ENCODE measurements at places on chromosomes 11 and 22.

- no peaks in the 10 kb centered on the region for H3K27me3 ChIP-seq
- no peak for DNase-seq
- H3K4me3 ChIP-seq: no peak overlapping the region
- no peaks in the 10 kb centered on the region for H3K36me3 ChIP-seq
Measured at GRCh38 chr22:36942556-36942955, 29.1 kb downstream of the CSF2RB start.

DNA sequence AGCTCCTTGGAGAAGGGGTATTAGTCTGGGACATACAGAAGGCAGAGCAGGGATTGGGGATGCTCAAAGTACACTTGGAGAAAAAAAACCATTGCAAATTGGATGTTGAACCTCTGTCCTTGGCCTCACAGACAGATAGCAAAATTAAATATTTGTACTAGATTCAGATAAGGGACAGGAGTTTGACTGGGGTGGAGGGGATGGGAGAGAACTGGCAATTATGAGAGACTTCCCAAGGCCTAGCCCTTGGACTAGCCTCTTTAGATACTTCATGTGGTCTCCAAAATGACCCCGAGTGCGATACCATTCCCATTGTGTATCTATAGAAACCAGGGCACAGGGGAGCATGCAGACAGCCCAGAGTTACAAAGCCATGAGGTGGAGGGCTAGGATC lies 15.5 kb downstream of the DGAT2 start:
- H3K4me3 ChIP-seq: no peak overlapping the region
- no peaks in the 10 kb centered on the region for H3K4me1 ChIP-seq
- DNase-seq: no peak
- H3K27ac ChIP-seq: no peak overlapping the region
- no peaks in the 10 kb centered on the region for H3K36me3 ChIP-seq
- H3K27me3 ChIP-seq: no peaks in the 10 kb centered on the region

GRCh38 chr11:133810766-133811165 lies 34.5 kb downstream of the SPATA19 start:
- no peak overlapping the region for H3K27ac ChIP-seq
- H3K4me3 ChIP-seq: no peak overlapping the region
- H3K27me3 ChIP-seq: peaks cover 31% of the 10 kb centered on the region

DNA sequence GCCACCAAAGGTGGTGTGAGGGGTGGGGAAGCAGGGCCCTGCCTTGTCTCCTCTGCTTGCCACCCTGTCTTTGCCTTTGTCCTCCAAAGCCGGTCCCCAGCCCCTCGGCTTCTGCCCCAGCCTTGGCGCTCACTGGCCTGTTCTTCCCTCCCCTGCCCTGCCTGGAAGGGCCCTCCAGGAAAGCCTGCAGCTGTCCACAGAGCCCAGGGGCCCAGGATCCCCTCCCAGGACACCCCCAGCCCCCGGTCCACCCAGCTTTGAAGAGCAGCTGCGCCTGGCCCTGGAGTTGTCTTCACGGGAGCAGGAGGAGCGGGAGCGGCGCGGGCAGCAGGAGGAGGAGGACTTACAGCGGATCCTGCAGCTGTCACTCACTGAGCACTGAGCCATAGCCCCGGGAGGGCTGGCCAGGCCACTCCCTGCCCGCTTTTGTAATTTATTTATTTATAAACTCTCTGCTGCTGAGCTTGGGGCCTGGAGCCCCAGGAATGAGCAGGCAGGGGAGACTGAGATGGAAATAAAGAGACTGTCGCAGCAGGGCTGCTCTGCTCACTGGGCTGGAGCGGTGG lies 1.3 kb upstream of the SSH3 start:
- peak; percentile 66 for DNase-seq
- H3K27me3 ChIP-seq: no peaks in the 10 kb centered on the region
- peak overlapping the region; percentile 71 for H3K27ac ChIP-seq
- H3K4me3 ChIP-seq: peak overlapping the region; percentile 98

DNA sequence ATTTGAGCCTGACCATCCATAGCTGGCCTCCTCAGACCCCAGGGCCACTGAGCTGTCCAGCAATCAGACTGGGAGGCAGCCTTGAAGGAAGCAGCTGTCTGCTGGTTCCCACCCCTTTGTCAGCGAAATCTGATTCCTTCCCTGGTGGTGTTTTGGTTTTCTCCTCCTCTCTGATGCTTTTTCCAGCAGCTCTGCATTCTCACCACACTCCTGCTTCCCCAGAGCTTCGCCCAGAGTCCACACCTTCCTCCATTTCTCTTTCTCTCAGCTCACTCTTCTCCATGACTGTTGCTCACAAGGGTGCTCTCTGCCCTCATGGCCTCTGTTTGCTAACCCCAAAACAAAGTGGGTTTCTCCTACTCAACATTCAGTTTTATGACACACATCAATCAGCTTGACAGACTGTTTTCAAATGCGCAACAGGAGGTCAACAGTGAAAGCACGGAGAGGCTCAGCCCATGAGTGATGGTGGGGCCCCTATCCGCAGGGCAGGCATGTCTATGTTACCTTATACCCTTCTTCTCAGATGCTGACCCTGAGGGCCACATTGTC lies 130.6 kb upstream of the MTNR1B start:
- no peaks in the 10 kb centered on the region for H3K4me1 ChIP-seq
- DNase-seq: no peak
- no peak overlapping the region for H3K27ac ChIP-seq
- H3K27me3 ChIP-seq: no peaks in the 10 kb centered on the region
- no peak overlapping the region for H3K4me3 ChIP-seq
- H3K36me3 ChIP-seq: no peaks in the 10 kb centered on the region

- peaks cover 5% of the 10 kb centered on the region for H3K4me1 ChIP-seq
- DNase-seq: no peak
- H3K36me3 ChIP-seq: peaks cover 10% of the 10 kb centered on the region
- H3K27me3 ChIP-seq: peaks cover 4% of the 10 kb centered on the region
Measured at GRCh38 chr11:125903711-125904659, at the start of gene DDX25. DDX25 (plus strand) TSS chr11:125904508; CDS start chr11:125904518, 10 bp downstream.

- H3K4me1 ChIP-seq: no peaks in the 10 kb centered on the region
- no peak overlapping the region for H3K27ac ChIP-seq
- H3K27me3 ChIP-seq: no peaks in the 10 kb centered on the region
- no peaks in the 10 kb centered on the region for H3K36me3 ChIP-seq
- no peak overlapping the region for H3K4me3 ChIP-seq
Measured at GRCh38 chr11:84372381-84372950, 1086.3 kb upstream of the CCDC90B start.

DNA sequence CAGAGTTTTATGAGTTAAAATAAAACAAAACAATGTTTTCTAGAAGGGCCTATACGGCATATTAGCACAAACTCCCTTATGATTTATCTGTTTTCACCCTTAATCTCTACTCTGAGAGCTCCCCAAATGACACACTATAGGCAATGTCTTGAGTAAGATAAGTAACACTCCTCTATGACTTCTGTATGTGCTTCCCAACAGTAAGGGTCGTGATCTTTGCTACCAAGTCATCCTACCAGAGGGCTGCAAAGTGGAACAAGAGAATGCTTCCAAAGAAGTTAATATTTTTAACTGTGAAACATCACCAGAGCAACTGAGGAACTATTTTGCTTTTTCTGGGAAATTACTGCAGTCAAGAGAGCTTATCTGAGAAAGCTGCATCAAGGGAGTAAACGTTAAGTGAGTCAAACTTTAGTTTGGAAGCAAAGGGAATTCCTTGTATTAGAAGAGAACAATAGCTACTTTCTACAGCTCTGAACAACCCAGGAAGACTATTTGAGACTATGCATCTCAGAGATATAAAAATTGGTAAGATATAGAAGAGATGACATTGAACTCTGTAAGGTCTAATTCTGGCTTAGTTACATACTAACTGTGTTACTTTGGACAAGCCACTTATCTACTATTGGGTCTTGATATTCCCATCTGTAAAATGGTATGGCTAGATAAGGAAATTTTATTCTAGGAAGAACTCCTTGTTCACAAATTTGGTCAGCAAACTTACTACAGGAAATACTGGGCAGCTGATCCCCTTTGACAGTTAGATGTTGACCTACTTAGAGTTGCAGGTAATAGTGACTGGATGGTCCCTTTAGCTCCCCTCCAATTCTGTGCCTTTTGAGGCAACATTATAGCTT lies 43.7 kb upstream of the CCDC34 start:
- peaks cover 14% of the 10 kb centered on the region for H3K4me1 ChIP-seq
- no peak overlapping the region for H3K4me3 ChIP-seq
- DNase-seq: no peak
- no peaks in the 10 kb centered on the region for H3K27me3 ChIP-seq

- no peaks in the 10 kb centered on the region for H3K4me1 ChIP-seq
- DNase-seq: no peak
- H3K27me3 ChIP-seq: no peaks in the 10 kb centered on the region
- peak overlapping the region; percentile 97 for H3K27ac ChIP-seq
- H3K4me3 ChIP-seq: peak overlapping the region; percentile 82
Measured at GRCh38 chr11:67371189-67371910, 2.0 kb downstream of the CLCF1 start.

DNA sequence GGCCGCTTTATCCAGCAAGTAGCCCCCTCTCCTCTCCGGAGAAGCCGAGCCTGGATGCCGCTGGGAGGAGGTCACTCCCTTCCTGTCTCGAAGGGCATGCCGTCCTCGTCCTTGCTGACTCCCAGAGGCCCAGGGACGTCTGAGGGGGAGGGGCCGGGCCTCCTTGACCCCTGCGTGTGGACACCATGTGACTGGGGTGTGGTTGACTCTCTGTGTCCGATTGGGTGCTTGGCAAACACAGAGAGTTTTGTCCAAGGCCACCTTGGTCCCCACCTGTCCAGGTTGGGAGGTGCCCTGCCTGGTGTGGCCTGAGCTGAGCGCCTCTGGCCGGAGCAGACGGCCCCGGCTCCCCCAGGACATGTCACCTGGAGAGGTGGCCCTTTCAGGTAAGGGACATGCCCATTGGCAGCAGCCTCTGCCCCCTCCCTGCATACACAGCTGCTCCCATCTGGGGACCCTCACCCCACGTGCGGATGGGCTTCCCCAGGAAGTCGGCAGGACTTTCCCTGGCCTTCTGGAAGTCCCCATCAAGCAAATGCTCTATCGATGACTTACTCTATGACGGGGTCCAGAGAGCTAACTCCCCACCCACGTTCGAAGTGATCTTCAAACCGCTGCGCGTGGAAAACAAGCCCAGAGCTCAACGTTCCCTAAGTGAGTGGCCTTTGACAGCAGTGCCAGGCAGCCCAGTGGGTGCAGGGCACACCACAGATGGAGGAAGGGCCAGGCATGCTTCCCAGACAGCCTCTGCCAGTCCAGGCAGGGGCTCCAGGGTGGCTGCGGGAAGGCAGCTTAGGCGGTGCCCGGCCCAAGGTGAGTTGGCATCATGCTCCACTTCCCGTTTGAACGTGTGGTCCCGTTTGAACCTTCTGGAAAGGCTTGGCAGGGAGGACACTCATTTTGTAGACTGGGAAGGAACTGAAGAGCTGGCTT lies at the start of gene SMIM38:
Gene SMIM38, plus strand, starts transcription at position 634 of the 933 bp plus-strand sequence. CDS start 1,912 bp downstream, outside the sequence.
- H3K27ac ChIP-seq: peak within 1 kb of the TSS; percentile 60
- peaks cover 41% of the 10 kb centered on the region for H3K4me1 ChIP-seq
- H3K4me3 ChIP-seq: no peak within 1 kb of the TSS
- DNase-seq: no peak

DNA sequence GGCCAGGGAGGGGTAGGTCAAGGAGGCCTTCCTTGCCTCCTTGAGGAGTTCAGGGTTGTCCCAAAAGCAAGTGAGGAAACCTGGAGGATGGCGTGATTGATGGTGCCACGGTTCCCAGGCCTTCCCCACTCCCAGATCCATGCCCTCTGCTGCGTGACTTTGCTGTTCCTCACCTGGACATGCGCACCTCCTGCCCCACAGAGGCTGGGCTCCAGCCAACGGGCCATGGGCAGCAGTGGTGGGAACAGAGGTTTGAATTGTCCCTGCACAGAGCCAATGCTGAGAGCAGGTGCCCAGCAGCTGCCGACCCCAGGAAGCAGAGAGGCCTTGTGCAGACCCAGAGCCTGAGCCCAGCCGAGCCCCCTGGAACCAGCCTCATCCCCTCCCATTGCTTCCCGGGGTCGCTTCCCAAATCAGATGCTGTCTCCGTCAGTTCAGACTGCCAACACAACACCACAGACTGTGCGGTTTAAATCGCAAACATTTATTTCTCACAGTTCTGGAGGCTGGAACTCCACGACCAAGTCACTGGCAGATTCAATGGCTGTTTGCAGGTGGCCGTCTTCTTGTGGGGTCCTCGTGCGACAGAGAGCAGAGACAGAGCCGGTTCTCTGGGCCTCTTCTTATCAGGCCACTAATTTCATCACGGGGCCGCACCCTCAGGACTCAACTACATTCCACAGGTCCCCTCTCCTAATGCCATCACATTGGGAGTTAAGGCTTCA lies 6.2 kb upstream of the LINC01488 start:
- peaks cover 14% of the 10 kb centered on the region for H3K4me1 ChIP-seq
- no peaks in the 10 kb centered on the region for H3K36me3 ChIP-seq
- DNase-seq: no peak

GRCh38 chr22:44407987-44408828 lies 89.8 kb downstream of the RTL6 start:
- no peak overlapping the region for H3K4me3 ChIP-seq
- H3K4me1 ChIP-seq: peaks cover 6% of the 10 kb centered on the region
- H3K36me3 ChIP-seq: no peaks in the 10 kb centered on the region
- DNase-seq: peak; percentile 58

All from heart left ventricle (tissue), 16 donors.